ENCODE measurements at places on chromosomes 7 and 10.

- DNase-seq = no peak
These were observed 47.9 kb upstream of the PLCE1 start for GRCh38 chr10:93945819-93946218.

DNA sequence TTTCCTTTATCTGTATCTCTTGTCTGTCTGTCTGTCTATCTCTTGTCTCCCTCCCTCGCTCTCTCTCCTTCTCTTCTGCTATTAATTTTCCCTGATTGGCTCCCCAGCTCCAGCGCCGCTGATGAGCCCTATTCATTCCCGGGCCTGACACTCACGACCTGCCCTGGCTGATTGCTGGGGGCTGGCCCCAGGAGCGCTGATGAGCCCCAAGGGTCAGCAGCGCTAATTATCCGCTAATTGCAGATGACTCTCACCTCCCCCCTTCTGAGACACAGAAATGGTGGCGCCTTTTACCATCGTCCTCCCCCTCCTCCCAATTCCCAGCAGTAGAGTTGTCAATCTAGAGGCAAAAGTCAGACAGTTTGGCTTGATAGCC, 1.3 kb upstream of the GBX1 start:
- DNase-seq = no peak

DNA sequence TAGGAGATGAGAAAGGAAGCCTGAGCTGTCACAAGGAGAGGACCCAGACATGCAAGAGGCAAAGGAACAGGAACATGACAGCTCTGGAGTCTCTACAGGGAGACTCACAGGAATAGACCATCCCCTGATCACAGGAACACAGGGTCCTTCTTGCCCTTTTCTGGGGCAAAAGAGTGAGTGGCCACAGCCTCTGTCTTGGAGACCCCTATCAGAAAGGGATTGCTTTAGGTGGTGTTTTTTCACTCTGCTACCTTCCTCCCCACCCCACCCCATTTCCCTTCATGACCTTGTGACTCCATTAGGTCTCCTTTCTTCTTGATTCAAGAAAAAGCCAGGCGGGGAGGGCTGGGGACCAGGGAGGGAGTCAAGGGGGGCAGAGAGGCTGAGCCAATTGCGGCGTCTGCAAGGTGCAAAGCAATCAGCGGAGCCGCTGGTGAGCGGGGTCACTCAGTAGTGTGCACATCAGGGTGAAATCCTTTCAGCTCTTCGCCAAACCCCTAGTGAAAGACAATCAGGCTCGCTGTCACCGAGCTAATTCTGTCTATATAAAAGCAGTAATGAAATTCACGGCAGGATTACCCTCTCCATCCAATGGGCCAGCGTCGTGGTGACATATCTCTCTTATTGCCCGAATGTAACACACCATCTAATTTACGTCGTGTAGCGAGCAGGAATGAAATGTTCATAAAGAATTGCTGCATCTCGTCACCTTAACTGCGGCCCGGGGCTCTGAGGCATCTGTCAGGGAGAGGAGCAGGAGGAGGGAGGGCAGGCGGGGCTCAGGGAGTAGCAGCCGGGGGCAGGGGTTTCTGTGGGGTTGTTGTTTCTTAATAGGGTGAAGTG, 31.5 kb upstream of the BTRC start:
- DNase-seq = no peak

DNA sequence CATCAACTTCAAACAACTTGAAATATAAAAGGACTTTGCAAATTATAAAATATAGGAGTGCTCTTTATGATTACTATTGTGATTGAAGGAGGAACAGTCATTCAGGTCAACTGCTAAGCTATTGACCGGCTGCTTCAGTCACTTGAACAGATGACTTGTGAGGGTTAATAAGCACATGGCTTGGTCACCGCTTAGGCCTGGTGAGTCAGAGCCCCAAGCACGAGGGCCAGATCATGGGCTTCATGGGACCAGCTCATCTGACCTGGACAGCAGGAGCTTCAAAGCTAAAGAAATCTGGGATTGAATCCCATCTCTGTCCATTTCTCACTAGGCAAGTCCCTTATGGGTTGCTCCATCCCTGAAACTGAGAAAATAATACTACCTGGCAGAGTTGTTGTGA, 60.4 kb upstream of the ADO start:
- DNase-seq = no peak

DNA sequence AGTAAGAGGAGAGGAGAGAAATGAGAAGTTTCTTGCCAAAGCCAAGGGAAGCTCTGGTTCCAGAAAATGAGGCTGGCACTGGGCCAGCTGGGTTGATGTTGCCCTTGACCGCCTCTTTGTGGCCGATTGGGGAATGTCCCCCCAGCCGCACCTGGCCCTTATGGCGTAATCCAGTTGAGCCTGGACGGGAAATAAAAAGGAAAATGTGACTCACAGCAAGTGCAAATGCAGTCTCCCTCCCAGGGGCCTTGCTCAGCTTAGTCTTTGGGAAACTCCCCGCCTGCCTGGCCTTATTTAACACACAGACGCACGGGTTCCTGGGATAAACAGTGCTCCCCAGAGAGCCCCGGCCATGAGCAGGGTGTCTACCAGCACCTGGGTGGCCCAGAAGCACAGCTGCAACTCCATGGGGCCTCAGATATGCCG, 174.8 kb downstream of the KIAA1217 start:
- DNase-seq = peak; percentile 74

DNA sequence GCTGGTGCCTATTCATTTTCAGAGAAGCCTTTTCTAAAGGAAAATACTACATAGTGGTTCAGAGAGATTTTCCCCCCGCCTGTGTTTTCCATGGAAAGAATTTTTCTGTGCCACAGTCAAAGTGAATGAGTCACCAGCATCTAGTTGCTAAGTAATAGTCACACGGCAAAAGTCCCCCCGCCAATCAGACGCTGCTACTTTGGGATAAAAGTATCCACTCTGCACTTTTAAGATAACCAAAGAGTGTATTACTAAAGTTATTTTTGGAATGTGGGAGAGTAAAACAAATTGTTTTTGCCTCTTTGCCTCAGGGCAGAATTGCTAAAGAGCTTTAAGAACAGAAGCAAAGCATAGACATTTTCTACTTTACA, 23.5 kb downstream of the ABLIM1 start:
- no peak for DNase-seq

DNA sequence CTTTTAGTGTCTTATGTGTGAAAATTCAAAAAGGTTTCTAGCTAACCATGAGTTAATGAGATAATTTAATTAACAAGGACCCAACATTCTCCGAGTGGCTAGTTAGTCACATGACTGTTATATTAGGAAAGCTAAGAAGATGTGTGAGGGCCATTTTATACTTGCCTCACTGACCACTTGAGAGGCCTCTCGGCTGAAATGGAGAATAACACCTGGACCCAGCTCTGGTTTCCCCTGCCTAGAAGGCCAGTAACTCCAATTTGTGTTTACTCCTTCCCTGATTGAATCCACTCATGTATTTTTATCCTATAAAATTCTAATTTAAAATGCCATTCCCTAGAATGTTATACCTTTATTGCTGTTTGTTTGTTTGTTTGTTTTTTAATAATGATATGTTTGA, 1091.2 kb downstream of the KCNMA1 start:
- no peak for DNase-seq

DNA sequence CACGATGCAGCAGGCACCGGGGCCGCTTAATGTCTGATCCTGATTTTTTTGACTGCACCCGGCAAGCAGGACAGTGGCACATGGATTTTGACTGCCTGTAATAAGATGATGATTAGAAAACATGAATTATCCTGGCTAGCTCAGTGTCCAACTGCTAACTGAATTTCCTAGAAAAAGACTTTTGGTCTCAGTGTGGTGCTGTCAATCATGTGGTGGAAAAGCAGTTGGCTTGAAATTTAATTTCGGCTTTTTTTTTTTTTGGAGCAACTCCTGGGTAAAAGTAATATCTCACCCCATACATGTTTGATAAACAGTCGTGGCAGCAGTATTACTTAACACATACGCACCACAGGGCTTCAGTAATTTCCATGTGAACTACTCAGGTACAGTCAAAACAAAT, 227.7 kb downstream of the FANK1 start:
- no peak for DNase-seq
